ENCODE measurements at places on chromosomes 5 and 9. TPM values are rescaled to one million over a fixed set of nuclear protein-coding genes. Genes with fewer than 3 reads are reported as not detected.
A peak's percentile ranks its signal among the peaks of the same experiment; 100 is the strongest.

GRCh38 chr9:83536332-83536731 lies 1.9 kb downstream of the FRMD3 start:
- H3K27me3 ChIP-seq, result no peaks in the 10 kb centered on the region
- H3K27ac ChIP-seq, result no peak overlapping the region
- no peaks in the 10 kb centered on the region for H3K4me1 ChIP-seq
- H3K4me3 ChIP-seq, result no peak overlapping the region

- DNase-seq, result no peak
- H3K27ac ChIP-seq, result no peak overlapping the region
- H3K36me3 ChIP-seq, result no peaks in the 10 kb centered on the region
- no peak overlapping the region for H3K4me3 ChIP-seq
These were observed 1247.4 kb downstream of the EFNA5 start for GRCh38 chr5:106423109-106423897.

Gene FOXD1
- total RNA-seq, result 7.8 TPM

Gene SPOCK1
- total RNA-seq, result 3.3 TPM

DNA sequence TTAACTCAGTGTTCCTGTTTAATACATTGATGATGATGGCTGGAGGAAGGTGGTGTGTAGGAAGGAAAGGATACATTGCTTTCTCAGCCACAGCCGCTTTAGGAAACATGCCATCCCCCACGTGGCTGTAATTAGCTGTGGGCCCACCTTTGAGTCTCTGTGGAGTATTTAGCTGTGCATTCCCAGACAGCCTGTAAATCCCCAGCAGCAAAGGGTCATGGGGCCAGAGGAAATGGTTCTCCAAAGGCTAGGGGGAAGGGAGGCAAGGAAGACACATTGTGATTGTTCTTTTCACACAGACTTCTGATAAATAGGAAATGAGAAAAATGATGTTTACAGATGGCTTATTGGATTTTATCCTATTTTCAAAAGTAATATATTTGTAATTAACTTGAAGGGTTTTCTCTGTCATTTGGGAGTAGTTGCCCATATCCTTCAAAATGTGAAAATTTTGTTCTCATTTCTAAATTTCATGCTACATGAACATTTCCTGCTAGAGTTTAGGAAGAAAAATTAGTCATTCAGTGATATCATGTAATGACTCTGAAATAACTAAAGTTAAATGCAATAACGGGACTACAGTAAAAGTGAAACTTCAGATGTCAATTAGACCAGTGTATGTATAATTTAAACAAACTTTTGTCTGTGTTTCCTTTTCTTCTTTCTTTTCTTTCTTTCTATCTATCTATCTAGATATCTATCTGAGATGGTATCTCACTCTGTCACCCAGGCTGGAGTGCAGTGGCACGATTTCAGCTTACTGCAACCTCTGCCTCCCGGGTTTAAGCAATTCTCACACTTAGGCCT lies 24.3 kb upstream of the F2R start:
- no peaks in the 10 kb centered on the region for H3K36me3 ChIP-seq
- no peak overlapping the region for H3K4me3 ChIP-seq
- no peak overlapping the region for H3K27ac ChIP-seq
- DNase-seq, result no peak

DNA sequence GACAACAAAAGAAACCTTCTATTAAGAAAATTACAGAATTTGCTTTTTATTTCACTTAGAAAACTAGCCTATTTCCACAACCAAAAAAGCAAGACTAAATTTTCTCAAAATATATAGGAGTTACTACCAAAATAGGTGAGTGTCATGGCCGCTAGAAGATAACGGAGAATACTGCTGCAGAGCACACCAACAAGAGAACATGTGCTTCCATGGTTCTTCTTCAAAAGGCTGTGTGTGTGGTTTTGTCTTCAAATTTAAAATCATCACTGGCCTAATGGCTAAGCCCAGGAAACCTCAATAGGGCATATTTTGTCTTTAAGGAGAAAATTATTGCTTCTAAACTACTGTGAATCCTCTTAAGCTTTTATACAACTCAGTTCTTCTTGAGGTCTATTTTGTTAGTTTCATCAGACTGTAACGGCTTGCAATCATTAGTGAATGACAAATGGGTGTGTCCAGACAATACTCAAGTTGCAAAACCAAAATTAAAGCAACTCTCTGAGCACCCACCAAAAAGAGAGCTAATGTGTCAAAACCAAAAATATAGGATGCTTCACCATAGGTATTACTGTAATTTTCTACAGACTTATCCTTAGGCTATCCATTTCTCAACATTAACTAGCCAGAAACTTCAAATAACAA lies 3.3 kb downstream of the SETX start:
- DNase-seq, result no peak
- H3K36me3 ChIP-seq, result peaks cover 67% of the 10 kb centered on the region
- H3K4me1 ChIP-seq, result peaks cover 24% of the 10 kb centered on the region
- H3K27ac ChIP-seq, result no peak overlapping the region
- H3K4me3 ChIP-seq, result peak overlapping the region; percentile 22

All from Calu3 (cell line).